ENCODE measurements at places on chromosomes 11 and 22. TPM values are rescaled to one million over a fixed set of nuclear protein-coding genes. Genes with fewer than 3 reads are reported as not detected.

The UCP3 gene
- total RNA-seq, result 5.6 TPM

The LRRC32 gene
- total RNA-seq, result 71.4 TPM

The KRTAP5-10 gene
- not detected for total RNA-seq

The SMTNL1 gene
- not detected for total RNA-seq

The PRCP gene
- total RNA-seq, result 19.7 TPM

The MMP27 gene
- not detected for total RNA-seq

The FGF19 gene
- not detected for total RNA-seq

The RBM4 gene
- total RNA-seq, result 201 TPM

The ENTHD1 gene
- total RNA-seq, result not detected

The CECR2 gene
- total RNA-seq, result not detected

The FOSL1 gene
- total RNA-seq, result 2.7 TPM

The PHLDB1 gene
- total RNA-seq, result 1.2 TPM

The LRRN4CL gene
- total RNA-seq, result not detected

The LRRC75B gene
- not detected for total RNA-seq

The NEFH gene
- total RNA-seq, result 0.32 TPM

The FGF4 gene
- total RNA-seq, result not detected

The TREH gene
- not detected for total RNA-seq

The C11orf91 gene
- not detected for total RNA-seq

The CASP5 gene
- not detected for total RNA-seq

The CRYBB2 gene
- total RNA-seq, result not detected

Data from CD4-positive, CD25-positive, alpha-beta regulatory T cell (primary cell).